Activated T-cell treated with anti-CD3 and anti-CD28 coated beads, Interleukin-2, amount 50 U/mL, for 72 hours (primary cell): ENCODE measurements at places on chromosomes 3 and 15. TPM values are rescaled to one million over a fixed set of nuclear protein-coding genes. Genes with fewer than 3 reads are reported as not detected.

Gene IGSF11
- 0.19 TPM for total RNA-seq

GRCh38 chr15:91196768-91197167, 96.7 kb downstream of the SV2B start:
- DNase-seq = no peak

GRCh38 chr3:178907081-178907480, 164.5 kb downstream of the ZMAT3 start:
- DNase-seq = no peak

- no peak for DNase-seq
Observed at GRCh38 chr3:62529230-62529629, 155.9 kb upstream of the FEZF2 start.

GRCh38 chr3:102400766-102401165, 34.0 kb upstream of the ZPLD1 start:
- DNase-seq = no peak

DNA sequence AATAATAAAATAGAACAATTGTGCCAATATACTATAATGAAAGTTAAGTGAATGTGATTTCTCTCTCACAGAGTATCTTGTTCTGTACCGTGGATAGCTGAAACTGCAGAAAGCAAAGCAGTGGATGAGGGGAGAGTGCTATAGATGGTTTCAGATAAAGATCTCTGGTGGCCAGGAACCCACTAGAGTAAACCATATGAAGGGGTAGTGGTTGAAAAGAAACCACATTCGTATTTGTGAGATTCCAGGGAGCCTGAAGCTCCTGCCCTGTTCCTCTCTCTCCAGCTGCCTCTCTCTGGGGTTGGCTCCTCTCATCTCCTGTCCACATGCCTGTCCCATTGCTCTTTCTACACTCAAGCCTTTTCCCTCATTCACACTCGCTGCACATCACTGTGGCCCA, 8.9 kb downstream of the ABHD17C start:
- no peak for DNase-seq

GRCh38 chr3:193552923-193553322, 1.8 kb downstream of the ATP13A4 start:
- no peak for DNase-seq

DNA sequence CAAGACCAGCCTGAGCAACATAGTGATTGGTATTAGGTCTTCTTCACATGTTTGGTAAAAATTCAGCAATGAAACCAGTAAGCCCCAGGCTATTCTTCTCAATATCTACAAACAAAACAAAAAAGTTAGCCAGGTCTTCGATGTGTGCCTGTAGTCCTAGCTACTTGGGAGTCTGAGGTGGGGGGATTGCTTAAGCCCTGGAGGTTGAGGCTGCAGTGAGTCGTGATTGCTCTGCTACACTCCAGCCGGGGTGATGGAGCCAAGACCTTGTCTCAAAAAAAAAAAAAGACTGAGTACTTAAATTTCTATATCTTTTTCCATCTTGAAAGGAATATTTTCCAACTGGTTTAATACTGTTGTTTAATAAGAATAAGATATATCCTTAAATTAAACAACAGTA, 106.8 kb downstream of the MBNL1 start:
- DNase-seq = no peak

GRCh38 chr15:71448688-71449114, 333.4 kb downstream of the THSD4 start:
- DNase-seq = no peak

DNA sequence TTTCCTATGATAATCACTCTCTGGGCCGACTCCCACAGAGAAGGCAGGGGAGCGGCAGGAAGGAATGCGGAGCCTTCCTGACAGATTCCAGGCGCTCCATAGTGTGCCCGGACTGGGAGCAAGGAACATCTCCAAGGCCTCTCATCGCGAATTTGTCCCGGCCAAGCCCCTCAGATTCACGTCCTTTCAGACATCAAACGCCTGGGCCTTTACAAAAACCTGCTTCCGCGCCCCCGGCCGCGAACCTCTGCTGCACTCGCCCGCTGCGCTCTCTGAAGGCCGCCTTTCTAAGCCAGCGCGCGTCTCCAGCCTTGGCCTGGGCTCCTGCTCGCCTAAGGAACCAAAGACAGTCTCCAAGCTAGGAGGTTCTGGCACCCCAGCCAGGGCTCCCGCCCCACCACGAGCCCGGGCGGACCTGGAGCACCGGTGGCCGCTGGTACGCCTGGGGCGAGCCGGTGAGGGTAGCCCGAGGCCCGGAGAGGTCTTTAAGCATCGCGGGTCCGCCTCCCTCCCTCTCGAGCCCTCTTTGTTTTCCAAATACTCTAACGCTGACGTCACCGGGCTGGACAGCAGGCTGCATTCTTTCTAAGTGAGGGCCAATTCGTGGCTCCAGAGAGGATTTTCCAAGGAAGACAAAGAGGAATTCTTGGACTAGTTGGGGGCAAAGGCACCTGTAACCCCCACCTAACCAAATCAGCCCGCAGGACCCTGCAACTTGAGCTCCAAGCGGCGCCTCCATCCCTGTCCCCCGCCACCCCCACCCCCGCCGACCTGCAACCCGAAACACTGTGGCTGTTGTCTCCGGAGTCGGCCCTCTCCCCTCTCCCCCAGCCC, 759 bp downstream of the AMOTL2 start:
- no peak for DNase-seq

GRCh38 chr3:188520466-188520865, 366.5 kb downstream of the LPP start:
- no peak for DNase-seq
